ENCODE measurements at places on chromosomes 16 and 17.

DNA sequence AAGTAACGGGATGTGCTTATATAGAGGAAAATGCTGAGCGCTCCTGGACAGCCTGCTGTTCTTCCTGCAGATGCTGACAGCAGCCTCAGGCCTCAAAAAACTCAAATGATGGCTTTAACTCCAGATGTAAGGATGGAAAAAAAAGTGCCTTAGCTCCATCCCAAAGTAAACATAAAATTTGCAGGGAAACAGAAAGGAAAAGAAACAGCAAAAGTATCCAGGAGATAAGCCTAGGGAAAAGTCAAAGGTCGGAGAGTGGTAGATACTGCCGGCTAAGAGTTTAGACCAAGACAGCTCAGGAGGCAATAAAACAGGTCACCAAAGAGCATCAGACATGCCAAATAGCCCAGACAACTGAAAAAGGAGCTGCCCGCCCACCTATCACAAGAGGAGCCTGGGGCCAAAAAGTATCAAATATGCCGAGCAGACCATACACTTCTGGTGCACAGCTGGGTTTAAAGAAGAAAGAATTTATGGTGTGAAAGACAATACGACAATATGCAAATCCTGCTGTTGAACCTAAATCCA lies 6.9 kb downstream of the KRT31 start:
- DNase-seq = no peak

DNA sequence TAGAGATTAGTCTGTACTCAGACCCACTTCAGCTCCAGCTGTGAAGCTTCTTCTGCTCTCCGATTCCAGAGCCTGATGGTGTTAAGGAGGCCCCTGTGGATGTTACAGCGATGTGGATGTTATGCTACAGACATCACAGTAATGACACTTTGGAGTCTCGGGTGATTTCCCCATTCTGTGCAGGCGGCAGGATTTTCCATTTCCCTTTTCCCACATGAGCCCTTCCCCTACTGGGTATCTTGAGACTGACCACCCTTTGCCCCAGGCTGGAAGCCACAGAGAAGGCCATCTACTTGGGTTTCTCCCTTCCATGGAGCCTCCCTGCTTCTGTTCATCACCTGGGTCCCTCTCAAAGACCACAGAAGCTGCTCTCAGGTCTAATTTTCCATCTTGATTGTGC lies 78.3 kb downstream of the KCNJ12 start:
- no peak for DNase-seq

DNA sequence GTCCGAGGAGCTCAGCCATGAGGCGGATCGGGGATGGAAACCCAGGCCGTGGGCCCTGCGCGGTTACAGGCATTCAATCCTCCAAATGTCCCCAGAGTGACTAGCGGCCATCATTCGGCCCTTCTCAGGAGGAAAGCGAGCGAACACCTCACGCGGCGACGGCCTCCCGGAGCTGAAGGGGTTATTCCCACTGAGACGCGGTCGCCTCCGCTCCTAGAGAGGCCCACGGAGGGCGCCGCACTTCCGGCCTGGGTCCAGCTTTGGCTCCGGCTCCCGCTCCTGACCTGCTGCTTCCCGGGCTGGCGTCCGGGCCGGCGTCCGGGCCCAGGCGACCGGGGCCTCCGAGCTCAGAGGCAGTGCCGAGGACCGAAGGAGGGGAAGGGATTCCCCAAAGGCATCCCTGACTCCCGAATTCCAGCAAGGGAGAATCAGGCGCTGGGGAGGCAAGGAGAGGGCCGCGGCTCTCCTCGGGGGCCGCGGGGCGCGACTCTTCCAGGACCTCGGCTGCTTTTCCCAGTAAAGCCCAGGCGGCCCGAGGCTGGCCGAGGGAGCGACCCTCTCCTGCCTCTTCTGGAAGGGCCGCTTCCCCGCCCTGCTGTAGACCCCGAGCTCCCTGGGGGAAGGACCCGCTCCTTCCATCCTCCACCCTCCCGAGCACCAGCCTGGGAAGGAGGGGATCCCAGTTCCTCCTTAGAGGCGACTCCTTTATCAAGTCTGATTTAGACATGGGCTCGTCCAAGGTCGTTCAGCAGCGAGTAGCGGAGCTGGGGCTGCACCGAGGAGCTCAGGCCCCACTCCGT lies 18.6 kb upstream of the ZNF629 start:
- peak; percentile 94 for DNase-seq

- peak; percentile 68 for DNase-seq
These were observed 295.7 kb downstream of the SNX29 start for GRCh38 chr16:12272264-12272663.

DNA sequence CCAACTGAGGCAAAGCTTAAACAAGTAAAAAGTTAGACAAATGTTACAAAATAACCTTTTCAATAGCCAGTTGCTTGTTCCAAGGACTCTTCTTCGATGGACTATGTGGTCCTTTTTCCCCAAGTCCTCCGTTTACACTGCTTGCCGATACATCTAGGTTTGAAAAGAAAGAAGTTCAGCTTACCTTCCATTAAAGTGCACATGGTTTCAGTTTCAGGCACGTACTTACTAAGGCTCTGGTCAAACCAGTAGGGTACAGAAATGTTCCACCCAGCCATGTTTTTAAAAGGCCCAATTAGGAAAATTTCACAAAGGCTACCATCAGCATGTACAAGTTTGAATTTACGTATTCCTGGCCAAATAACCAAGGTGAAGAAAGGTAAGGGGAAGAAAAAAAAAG lies 2.1 kb downstream of the SRSF2 start:
- peak; percentile 24 for DNase-seq

GRCh38 chr17:82301916-82302567 lies 15.4 kb downstream of the CD7 start:
- no peak for DNase-seq

DNA sequence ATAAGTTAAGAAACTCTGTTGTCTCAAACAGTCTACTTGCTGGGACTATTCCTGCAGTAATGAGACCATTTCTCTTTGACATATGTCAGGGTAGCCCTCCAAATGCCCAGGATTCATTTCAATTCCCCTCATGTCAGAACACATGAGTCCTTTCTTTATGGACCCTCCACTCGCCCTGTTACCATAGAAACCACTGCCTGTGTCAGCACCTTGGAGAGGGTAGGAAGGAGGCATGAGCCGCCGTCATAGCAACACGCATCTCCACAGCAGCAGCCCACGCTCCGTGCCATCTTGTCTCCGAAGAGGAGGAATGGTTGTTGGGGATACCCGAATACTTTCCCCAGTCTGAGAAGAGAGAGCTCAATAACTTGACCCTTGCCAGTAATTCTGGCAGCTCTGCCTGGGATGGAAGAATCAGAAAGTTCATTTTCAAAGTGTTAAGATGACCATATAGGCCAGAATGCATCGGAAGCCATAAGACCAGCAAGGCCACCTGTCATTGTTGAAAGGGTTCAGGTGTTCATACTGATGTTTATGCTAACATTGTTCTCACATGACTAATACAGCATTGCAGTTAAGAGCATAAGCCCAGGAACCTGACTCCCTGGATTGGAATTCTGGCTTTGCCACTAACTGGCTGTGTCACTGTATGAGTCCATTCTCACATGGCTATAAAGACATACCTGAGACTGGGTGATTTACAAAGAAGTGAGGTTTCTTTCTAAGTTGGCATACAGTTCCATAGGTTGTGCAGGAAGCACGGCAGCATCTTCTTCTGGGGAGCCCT lies 141.3 kb downstream of the ABCC12 start:
- no peak for DNase-seq

- no peak for DNase-seq
These were observed 5.0 kb upstream of the NXPH3 start for GRCh38 chr17:49570540-49571242.

DNA sequence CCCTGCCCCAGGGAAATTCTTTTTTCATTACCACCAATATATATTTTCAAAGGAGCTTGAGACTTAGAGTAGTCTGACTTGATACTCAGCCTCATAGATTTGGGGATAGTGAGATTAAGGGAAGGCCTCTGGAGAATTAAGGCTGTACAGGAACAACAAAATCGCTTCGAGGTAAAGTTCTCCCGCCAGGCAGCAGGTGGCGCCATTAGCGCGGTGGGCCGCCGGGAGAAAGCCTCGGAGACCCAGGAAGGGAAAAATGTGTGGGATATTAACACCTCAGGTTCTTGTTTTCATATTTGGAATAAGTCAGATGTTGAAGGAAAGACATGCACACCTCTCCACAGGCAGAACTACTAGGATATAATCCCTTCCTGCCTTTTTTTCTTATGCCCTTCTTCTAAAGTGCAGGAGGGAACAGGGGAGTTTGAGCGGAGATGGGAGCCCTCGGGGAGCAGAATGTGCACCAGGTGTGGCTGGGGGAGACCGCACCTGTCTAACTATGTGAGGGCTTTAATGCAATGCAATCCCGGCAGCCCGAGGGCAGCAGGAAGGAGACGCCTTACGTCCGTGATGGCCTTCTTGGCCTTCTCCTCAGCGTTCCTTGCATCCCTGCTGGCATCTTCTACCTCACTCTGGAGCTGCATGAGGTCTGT lies 25.9 kb downstream of the MYH3 start:
- peak; percentile 17 for DNase-seq

GRCh38 chr17:14779241-14779640 lies 478.4 kb downstream of the HS3ST3B1 start:
- peak; percentile 23 for DNase-seq

GRCh38 chr17:1082579-1082978 lies 85.7 kb downstream of the TIMM22 start:
- no peak for DNase-seq

- peak; percentile 23 for DNase-seq
These were observed 24.0 kb downstream of the SYCE1L start for GRCh38 chr16:77223184-77223583.

DNA sequence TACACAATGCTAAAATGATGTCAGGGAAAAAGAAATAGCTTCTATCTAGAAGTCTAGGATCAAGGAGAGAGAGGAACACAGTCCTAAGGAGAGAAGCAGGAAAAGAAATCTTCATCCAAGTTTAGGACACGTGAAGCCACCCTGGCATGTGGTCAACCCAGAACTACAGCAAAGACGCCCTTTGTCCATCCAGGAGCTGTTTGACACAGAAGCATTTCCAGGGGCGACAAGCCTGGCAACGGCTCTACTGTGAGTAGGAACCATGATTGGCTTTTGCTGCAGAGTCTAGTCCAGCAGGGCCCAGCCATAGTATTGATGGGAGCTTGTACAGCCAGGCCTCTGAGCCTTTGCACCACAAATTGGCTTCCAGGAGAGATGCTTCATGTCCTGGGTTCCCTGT lies 185.4 kb upstream of the RPL38 start:
- DNase-seq = no peak

- DNase-seq = no peak
These were observed 36.1 kb upstream of the ZCCHC14 start for GRCh38 chr16:87528690-87529579.

GRCh38 chr16:27772093-27772825 lies 222.3 kb downstream of the KATNIP start:
- no peak for DNase-seq

DNA sequence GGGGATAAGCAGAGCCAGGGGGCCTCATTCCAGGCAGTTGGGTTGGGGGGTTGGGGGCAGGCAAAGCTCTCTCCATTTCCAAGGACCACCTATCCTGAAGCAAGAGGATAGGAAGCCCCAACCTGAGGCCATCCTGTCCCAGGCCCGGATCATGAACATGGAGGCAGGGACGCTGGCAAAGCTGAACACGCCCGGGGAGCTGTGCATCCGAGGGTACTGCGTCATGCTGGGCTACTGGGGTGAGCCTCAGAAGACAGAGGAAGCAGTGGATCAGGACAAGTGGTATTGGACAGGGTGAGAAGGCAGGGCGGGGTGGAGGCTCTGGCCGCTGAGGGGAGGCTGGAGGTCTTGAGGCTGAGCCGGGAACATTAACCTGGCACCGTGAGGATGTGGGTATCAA lies 3.6 kb upstream of the CHAD start:
- DNase-seq = no peak

GRCh38 chr17:50192618-50193291 lies 8.7 kb downstream of the COL1A1 start:
- no peak for DNase-seq

- DNase-seq = no peak
These were observed 99.0 kb downstream of the C16orf78 start for GRCh38 chr16:49472598-49472997.

- DNase-seq = no peak
These were observed 5.3 kb upstream of the EPN3 start for GRCh38 chr17:50527155-50527762.

- DNase-seq = no peak
These were observed 1.7 kb downstream of the METRNL start for GRCh38 chr17:83080858-83081683.

DNA sequence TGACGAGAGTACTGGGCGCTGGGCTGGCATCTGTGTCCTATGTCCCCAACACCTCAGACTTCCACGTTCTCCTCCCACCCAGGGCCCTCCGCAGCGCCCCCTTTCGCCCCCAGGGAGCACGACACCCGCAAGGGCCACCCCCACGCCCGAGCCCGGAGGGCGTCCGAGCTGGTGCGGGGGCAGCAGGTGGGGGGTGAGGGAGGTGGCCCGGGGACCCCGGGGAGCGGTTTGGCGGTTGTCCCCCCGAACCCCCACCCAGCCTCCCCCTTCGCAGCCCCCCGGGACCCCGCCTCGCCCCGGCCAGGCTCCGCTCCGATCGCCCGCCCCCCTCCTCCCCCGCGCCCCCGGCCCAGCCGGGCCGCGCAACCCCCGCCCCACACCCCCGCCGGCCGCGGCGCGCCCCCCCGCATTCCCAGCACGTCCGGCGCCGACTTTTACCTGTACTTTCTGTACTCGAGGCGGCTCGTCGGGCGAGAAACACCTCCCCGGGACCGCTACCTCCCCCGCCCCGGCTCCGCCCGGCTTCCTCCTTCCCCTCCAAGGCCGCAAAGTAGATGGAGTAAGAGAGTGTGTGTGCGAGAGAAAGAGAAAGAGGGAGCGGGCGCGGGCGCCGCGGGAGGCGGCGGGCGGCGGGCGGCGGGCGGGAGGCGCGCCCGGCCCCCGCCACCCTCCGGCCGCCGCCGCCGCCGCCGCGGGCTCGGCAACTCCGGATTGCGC lies 901 bp downstream of the CDYL2 start:
- DNase-seq = no peak

- no peak for DNase-seq
These were observed 1393.3 kb downstream of the CDH8 start for GRCh38 chr16:60642956-60643355.

Data from NCI-H526 (cell line).